Stimulated activated CD4-positive, alpha-beta T cell treated with anti-CD3 and anti-CD28 coated beads, Interleukin-2, amount 100 ng/mL, for 4 hours (primary cell): ENCODE measurements at places on chromosomes 2 and 18.

DNA sequence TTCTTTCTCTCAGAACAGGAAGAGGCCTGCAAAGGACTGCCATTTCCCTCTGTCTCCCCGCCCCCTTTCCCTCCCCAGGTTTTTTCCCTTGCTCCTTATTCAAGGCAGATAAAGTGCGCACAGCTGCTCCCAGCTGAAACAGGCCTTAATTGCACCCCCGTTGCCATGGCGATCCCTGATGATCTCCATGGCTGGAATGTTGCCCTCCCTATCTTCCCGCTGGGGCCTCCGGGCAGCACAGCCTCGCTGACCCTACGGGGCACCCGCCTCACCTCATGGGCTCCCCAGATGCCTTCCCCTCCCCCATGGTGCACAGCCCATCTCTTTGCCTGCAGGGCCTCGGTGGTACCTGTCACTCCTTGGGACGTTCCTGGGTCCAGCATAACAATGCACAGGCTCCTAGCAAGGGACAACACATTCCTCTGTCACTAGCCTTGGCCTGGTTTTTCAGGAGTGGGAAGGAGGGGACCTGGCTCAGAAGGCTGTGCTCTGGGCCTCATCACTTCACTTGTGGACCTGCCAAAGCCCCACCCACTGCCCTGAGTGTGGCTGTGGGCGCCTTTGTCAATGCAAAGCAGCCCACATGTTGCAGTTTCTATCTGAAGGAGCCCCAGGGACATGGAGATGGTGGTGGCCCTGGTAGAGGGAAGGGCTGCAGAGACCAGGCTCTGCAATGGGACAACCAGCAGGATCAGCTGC, 115.0 kb downstream of the CELF4 start:
- DNase-seq, result no peak

GRCh38 chr2:237422309-237422708, 8.3 kb upstream of the COL6A3 start:
- no peak for DNase-seq

- no peak for DNase-seq
Measured at GRCh38 chr18:45163871-45164270, 451.4 kb upstream of the SLC14A2 start.

GRCh38 chr2:113175042-113175628, 1.4 kb downstream of the PSD4 start:
- no peak for DNase-seq

- no peak for DNase-seq
Measured at GRCh38 chr2:180625006-180625844, 355.2 kb upstream of the UBE2E3 start.

- no peak for DNase-seq
Measured at GRCh38 chr2:129754421-129754820, 225.0 kb upstream of the RAB6C start.

DNA sequence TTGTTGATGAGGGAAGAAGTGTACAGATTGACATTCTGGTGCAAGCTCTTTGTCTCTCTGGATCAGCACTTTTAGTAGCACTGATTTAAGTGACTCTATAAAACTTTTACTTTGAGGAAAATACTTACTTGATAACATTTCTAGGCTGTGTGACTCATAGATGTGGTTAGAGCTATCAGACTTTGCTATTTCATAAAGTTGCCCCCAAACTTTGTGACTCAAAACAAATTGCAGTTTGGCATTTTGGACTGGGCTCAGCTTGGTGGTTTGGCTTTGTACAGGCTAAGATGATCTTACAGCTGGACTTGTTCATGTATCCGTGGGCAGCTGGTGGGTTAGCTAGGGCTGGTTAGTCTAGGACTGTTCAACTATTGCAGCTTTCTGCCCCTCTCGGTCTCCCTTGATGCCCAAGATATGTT, 42.1 kb upstream of the GLS start:
- DNase-seq, result no peak
